ENCODE measurements at places on chromosomes 4 and X.

GRCh38 chr4:75004755-75005668 is 72.1 kb downstream of the PARM1 start:
- no peak for DNase-seq

- peak; percentile 11 for DNase-seq
Observed at GRCh38 chrX:54921427-54922021, 900 bp downstream of the TRO start.

DNA sequence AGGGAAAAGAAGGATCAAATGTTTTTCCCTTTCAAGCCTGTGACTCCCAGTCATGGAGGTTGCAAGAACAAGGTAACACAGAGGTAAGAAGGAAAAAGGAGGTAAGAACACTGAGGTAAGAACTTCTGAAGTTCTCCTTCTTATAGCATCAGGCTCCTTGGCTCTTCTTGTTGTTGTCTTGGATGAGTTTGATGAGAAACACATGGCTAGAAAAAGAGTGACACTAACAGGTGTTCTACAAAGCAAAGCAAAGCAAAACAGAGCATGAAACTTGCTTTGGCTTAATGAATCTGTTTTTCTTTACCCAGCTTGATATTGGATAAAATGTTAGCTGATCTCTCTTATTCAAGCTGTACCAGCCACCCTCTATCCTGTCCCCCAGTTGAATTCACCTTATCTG is 231.2 kb upstream of the F9 start:
- no peak for DNase-seq

DNA sequence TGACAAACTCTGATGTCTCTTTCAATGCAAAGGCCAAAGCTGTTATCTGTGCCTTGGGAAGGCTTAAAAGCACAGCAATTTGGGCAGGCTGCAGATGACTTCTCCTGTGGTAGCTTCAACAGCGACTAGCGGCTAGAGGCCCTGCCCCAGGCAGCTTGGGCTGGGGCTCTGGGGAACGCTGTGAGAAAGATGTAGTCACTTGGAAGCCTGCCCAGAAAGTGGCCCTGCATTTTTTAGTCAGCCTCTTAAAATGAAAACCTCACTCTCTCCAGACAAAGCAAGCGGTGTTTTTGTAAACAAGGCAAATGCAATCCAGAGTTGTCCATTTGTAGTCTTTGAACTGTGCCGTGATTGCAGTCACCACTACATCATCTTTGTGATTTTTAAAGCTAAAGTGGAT is 27.5 kb downstream of the PCYT1B start:
- DNase-seq: no peak

DNA sequence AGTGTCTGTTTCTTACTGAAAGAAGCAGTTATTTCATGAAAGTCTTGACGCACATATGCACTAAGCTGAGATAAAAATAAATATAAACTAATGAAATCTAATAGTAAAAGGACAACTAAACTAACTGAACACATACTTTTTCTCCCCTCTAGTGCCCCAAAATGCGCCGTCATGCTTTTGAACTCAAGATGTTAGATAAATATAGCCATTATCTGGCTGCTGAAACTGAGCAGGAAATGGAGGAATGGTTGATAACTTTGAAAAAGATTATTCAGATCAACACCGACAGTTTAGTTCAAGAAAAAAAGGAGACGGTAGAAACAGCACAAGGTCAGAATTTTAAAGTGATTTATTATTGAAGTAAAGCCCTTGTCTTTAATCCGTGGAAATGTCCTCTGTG is 70.2 kb downstream of the DOCK11 start:
- no peak for DNase-seq

GRCh38 chrX:48720577-48721250 is 24.2 kb downstream of the SUV39H1 start:
- no peak for DNase-seq

- DNase-seq: no peak
Observed at GRCh38 chr4:120843849-120844527, 78.5 kb downstream of the PRDM5 start.

GRCh38 chr4:153159728-153160221 is 44.5 kb upstream of the TRIM2 start:
- DNase-seq: no peak

GRCh38 chr4:119286377-119287002 is 35.4 kb downstream of the FABP2 start:
- DNase-seq: no peak

DNA sequence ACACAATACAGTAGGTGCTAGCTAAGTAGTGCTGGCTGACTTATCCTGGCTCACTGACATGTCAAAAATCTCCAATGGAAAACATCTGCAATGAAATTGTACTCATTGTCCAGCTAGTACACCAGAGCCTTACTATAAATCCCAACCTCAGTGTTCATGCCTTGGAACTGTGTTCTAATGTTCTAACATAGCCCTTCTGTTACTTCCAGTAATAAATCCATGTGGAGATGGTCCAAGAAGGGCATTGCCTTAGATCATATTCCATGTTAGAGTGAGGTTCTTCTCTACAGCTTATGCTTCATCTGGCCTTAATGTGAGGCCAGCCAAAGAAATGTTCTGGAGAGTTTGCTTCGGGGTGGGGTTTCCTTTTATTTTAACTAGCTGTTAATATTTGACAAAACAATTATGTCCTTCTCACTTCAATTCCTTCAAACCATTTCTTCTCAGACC is 25.1 kb downstream of the ENOX2 start:
- DNase-seq: no peak

DNA sequence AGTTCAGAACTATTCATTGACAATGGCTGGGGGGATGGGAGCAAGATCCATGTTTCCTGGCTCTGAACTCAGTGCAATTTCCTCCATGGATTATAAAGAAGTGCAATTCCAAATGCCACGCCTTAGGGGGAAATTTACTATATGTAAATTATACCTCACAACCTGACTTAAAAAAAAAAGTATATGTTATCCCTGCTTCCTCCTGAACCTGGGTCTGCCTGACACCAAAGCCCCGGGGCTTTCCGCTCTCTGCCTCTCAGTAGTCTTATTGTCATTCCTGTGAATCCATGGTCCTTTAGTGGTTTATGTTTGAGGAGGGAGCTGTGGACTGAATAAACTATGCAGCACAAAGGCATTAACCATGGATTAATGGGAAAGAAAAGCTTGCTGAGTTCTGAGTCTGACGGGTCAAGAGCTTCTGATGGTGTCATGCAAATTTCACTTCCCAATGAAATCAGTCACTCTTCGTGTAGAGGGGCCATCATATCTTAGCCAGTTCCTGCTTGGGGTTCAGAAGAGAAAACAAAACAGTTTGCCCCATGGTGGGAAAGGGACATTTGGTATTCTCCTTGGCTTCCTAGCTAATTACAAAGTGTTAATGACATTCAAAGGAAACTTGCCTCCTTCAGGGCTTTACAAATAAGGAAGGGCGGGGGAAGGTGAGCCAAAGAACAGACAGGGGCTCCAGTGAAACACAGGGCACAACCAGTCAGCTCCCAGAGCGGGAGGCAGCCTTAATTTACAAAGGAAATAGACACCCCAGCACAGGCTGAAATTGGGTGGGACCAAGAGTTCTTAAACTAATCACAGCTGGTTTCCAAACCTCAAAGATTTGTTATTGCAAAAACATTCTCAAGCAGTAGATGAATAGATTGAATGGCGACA is 14.3 kb downstream of the FAM9C start:
- no peak for DNase-seq

Measured in stimulated activated CD8-positive, alpha-beta memory T cell treated with anti-CD3 and anti-CD28 coated beads, Interleukin-4, amount 100 ng/mL, for 1 hour (primary cell).